IMR-90 (cell line): ENCODE measurements at places on chromosomes 3 and 15.

GRCh38 chr3:58524326-58524888, 12.6 kb downstream of the ACOX2 start:
- DNase-seq: no peak

DNA sequence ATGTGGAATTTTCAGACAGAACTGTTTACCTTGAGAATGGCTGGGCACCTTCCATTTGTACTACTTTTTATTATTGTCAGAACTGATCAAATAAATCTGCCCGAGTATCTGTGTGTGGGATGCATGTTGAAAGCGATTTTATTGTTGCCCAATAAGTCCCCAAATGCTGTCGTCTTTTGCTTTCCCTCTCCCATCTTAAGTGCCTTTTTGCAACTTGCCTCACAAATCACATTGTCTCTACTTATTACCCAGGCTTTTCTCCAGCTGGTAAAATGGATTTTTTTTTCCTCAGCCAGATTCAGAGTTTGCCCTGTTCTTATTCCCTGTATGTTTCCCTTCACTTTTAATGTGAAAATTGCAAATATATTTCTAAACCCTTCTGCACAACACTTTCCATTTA, 163.1 kb downstream of the CNTN4 start:
- DNase-seq: no peak

DNA sequence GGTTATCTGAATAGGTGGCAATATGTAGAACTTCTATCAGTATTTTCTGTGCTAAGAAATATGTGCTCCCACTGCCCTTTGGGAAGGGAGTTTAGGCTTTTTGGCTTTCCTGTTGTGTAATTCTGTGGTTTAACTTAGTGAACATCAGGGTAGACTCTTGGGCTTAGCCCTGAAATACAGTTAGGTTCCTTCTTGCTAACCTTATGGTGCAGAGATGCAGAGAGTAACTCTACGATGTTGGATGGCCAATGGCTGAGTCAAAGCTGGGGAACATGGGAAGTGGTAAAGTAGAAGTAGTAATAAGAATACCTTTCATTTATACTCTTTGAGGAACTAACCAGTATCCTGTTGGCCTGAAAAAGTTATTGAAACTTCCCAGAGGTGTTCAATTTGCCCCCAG, 80.8 kb upstream of the IL12A start:
- DNase-seq: no peak

DNA sequence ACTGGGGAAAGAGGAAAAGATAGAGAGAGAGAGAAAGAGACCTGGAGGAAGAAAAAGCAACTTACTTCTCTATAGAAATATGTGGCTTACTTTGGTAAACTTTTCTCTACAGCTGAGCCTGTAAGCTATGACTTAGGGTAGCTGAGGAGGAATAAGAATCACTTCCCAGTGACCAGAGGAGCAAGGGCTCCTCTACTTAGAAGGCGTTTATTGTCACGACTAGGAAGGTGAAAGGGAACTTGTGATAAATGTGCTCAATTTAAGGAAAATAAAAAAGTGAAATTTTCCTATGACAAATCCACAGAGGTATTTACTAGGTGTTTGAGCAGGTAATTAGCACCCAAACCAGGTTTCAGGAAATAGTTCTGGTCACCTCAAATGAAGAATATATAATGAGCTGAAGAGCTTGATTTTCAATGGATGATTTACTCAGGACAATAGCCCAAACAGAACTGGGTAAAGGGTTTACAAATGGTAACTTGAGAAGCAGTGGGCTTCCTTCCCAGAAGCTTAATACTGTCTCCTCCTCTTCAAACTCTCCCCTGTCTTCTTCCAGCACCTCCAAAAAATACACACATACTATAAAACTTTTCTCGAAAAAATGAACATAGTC, 46.1 kb downstream of the SOX2 start:
- no peak for DNase-seq

DNA sequence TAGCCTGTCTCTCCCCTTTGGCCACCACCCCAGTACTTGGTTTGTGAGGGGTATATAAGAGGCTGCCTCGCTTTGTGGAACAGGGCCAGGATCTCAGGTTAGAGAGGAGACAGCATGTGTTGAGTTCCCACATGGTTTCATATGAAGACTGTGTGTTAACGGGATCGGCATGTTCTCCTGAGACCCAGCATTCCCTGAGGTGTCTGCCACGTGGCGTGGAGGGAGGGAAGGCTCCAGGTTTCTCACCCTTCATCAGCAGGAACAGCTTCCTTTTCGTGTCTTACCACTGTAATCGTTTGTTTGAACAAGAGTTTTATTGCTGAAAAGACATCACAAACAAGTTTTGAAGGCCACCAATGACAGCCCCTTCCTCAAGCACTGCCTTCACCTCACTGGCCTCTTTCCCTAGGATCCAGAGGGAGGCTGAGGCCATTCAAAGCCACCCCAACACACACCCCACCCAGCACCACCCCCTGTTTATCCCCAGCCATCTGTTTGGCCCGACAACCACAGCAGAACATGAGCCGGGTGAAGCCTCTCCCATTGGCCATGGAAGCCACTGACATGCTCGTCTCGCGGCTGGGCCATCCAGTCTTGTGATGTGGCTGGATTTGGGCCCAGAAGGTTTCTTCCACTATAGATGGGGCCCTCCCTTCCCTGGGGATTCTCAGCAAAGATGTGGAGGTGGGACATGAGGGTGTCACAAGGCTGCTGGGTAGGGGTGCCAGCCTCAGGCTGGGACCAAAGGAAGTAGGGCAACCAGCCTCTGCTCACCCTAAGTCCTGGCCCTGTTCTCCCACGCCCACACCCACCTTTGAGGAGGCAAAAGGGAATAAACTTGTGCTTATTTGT, 10.0 kb downstream of the BHLHE40 start:
- DNase-seq: peak; percentile 51

DNA sequence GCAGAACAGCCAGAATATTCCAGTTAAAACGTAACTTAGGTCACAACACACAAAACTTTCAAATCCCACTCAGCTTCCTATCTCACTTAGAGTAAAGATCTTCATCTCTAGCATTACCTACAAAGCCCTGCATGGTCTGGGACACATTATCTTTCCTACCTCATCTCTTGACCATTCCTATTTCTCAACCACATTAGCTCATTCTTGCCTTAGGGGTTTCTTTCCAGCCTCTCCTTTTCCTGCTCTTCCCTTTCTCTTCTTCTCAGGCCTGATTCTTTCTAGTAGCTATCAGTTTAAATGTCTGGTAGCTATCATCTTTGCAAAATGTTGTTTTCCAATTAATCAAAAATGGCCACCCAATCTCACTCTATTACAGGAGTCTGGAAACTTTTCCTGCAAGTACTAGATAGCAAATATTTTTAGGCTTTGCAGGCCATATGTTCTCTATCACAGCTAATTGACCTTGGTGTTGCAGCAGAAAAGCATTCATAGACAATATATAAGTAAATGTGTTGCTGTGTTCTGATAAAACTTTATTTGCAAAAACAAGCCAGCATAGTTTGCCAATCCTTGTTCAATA, 15.1 kb upstream of the CBLB start:
- DNase-seq: no peak

- DNase-seq: peak; percentile 10
Observed at GRCh38 chr15:75138016-75138999, 63.4 kb upstream of the C15orf39 start.

DNA sequence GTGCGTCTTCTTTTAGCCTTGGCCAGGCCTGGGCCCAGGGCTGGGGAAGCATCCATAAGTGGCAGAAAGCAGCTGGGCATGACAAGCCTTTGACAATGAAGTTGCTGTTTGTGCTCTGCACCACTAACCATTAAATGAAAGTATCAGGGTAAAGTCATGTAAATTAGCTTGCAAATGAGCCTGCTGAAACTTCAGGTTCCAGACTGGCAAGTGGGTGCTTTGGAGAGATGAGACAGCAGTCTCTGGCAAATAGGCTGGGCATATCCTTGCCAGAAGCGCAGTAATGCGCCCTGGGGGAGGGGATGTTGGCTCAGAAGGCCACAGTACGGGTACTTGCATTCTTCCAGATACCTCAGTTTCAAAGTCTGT, 40.7 kb downstream of the RAB6B start:
- no peak for DNase-seq

DNA sequence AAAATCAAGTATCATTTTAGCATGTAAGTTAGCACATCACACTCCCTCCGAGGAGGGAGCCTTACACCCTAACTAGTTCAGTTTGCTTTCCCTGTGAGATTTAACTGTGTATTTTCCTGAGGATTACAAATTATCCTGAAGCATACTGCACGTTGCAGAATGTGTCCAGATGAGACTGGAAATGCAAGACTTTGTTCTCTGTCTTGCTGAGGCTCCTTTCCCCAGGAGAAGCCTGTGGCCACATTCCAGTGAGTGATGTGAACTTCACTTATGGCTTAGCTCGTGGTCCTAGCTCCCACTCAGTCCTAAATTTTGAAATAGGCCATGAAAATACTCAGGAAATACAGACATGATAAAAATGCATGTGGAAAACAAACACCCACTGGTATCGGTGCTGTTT, 23.7 kb downstream of the PDZRN3 start:
- DNase-seq: peak; percentile 31

DNA sequence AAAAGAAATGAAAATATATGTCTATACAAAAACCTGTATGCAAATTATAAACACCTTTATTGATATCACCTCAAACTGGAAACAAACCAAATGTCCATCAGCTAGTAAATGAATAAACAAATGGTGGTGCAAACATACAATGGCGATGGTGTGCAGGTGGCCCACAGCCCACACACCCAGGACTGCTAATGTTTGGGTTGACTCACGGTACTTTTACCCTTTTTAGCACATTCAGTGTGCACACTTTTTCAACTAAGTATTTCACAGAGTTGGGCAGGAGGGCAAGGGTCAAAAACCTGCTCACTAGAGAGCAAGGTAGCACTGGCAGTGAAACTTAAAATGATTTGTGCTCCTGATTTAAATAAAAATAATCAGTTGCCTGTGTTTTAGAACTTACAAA, 123.1 kb upstream of the BHLHE40 start:
- DNase-seq: no peak

- DNase-seq: no peak
Observed at GRCh38 chr3:126024049-126024854, 55.3 kb downstream of the ROPN1B start.
